Anterior cingulate cortex (tissue), 58 donors: ENCODE measurements at places on chromosomes 4 and X.

DNA sequence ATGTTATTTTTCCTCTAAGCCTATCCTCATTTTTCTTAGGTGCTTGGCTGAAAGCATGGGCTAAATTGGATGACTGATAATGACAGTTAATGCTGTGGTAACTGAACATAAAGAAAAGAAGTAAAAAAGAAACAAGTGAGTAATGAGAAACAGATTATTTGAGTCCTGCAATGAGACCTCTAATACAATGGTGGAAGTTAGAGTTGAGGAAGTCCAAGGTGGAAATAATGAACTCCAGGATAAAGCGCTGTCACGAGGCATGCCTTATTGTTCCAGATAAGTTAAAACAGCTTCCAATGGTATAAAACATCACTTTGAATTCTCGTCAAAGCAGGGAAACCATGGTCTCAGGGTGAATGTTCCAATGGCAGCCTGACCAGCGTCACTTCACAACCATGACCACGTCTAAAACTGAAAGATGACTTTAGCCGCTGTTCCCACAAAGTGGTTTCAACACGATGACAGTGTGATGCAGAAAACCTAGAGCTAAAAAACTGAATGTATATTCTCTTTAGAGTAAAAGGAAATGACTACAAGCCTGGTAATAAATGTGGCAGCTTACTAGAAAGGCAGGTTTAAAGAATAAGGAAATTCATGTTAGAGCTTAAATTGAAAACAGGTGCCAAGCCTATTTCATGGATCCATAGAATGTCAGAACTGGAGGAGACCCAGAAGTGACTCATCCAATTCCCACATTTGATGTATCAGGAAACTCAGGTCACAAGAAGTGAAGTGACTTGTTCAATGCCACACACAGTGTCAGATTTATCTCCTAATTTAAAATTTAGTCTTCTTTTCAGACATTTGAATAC lies 202.6 kb upstream of the GYPA start:
- DNase-seq, result no peak

DNA sequence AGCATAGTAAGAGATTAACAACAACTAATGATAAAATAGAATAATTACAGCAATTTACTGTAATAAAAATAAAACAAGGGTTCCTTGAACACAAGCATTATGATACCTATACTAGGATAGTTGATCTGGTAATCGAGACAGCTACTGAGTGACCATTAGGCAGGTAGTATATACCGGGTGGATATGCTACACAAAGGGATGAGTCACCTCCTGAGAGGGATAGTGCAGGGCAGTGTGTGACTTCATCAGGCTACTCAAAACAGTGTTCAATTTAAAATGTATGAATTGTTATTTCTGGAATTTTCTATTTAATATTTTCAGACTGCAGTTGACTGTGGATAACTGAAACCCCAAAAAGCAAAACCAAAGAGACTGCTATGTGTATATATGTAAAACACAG lies 9.7 kb upstream of the ANTXR2 start:
- DNase-seq, result no peak

- DNase-seq, result no peak
These were observed 106.6 kb downstream of the SHROOM4 start for GRCh38 chrX:50707405-50707804.

GRCh38 chrX:30008031-30008430 lies 207.3 kb upstream of the MAGEB2 start:
- no peak for DNase-seq

DNA sequence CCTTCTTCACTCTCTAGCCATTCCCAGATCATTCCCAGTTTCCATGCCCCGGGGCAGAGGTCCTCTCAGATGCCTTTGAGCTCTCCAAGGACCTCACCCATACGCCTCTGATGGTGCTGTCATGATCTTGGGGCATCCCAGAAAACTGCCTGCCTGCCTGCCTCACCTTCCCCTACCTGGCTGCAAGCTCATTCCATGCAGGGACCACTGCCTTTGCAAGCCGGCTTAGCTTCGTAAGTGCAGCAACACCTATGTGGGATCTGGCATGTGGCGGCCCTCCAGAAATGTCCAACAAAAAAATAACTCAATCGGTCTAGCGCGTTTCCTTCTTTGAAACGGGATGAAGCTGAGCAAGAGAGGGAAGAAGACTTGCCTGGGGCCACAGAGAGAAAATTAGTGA lies 53.0 kb downstream of the C4orf50 start:
- DNase-seq, result no peak

DNA sequence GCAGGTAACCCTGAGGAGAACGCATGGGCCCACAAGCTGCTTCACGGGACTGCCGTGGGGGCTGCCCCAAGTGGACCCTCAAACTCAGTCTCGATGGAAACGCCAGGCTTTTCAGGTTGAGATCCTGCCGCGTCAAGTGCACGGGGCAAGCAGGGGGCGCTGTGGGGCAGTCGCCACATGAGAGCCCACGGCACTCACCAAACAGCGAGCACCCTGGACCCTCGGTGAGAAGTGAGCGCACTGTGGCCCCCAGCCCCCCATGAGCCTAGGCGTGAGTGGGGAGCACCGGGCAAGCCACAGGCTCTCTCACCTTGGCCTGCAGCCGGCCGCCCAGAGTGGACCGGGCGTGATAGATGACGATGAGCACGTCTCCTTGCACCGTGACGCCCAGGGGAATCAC lies 50.9 kb upstream of the CPLX1 start:
- no peak for DNase-seq

- DNase-seq, result no peak
These were observed 20.5 kb upstream of the BLTP1 start for GRCh38 chr4:122131562-122132157.

DNA sequence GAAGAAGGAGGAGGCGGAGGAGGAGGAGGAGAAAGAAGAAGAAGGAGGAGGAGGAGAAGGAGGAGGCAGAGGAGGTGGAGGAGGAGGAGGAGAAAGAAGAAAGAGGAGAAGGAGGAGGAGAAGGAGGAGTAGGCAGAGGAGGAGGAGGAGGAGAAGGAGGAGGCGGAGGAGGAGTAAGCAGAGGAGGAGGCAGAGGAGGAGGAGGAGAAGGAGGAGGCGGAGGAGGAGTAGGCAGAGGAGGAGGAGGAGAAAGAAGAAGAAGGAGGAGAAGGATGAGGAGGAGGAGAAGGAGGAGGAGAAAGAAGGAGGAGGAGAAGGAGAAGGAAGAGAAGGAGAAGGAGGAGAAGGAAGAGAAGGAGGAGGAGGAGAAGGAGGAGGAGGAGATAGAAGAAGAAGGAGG lies 19.9 kb downstream of the MRFAP1 start:
- no peak for DNase-seq

- DNase-seq, result no peak
These were observed 30.0 kb upstream of the PLAC1 start for GRCh38 chrX:134688031-134688823.

- no peak for DNase-seq
These were observed 127.5 kb downstream of the PAPSS1 start for GRCh38 chr4:107592519-107592918.

GRCh38 chr4:72473434-72473900 lies 95.6 kb downstream of the ADAMTS3 start:
- no peak for DNase-seq

DNA sequence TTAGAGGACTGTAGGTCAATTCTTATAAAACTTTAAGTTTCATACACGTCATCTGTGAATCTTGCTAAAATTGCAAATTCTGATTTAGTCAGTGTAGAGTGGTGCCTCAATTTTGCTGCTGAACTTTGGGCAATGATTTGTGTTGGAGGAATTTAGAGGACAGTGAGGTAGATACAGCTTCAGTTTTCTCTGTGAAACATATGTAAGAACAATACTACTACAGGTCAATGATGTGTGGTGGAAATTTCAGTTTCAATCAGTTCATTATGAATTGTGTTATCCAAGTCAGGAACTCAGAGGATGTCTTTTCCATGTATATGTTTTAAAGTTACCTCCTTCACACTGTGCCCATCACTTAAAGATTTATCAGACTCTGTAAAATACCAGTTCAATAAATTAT lies 1597.8 kb upstream of the PCDH10 start:
- no peak for DNase-seq

DNA sequence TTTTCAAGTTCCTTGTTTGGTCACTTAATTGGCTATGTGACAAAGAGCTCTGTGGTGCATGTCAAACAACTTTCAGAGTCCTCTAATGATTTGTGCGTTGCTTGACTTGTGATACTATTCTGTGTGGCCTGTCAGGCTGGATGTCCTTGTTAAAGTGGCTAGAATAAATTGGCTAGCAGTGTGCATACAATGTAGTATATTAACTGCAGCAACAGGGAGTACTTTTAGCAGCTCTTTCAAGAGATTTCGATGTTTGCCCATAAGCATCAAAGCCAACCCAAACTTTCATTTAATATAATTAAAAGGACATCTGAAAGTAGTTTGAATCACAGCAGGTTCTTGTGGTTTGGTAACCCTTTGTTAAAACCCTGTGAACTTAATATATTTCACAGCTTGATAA lies 718.9 kb downstream of the ADGRL3 start:
- no peak for DNase-seq

DNA sequence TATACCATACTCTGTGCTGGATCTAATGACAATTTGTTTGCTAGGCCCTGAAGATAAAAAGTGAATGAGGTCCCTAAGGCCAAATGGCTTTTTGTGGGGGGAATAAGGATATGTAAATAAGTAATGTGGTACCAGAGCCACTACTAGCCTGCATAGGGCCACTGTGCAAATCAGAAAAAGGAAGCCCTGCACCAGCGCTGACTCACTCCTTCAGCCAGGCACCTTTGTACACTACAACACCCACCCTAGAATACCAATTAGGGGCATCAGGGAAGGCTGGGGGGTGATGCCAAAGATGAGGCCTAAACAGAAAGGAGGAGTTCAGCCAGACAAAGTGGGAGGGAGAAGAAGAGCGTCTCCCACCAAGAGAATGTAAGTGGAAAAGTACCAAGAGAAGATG lies 122.2 kb downstream of the CAMK2D start:
- DNase-seq, result no peak

GRCh38 chrX:150913511-150913910 lies 15.0 kb upstream of the CD99L2 start:
- DNase-seq, result no peak

GRCh38 chrX:13055486-13055885 lies 11.1 kb upstream of the FAM9C start:
- no peak for DNase-seq

DNA sequence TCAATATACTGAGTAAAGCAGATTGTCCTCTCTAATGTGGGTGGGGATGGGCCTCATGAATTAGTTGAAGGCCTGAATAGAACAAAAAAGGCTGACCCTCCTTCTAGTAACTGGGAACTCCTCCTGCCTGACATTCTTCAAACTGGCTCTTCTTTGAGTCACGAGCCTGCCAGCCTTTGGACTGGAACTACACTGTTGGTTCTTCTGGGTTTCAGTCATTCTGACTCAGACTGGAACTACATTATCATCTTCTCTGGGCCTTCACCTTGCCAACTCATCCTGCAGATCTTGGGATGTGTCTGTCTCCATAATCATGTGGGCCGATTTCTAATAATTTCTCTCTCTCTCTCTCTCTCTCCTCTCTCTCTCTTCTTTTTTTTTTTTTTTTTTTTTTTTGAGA lies 26.9 kb upstream of the CT47C1 start:
- no peak for DNase-seq

DNA sequence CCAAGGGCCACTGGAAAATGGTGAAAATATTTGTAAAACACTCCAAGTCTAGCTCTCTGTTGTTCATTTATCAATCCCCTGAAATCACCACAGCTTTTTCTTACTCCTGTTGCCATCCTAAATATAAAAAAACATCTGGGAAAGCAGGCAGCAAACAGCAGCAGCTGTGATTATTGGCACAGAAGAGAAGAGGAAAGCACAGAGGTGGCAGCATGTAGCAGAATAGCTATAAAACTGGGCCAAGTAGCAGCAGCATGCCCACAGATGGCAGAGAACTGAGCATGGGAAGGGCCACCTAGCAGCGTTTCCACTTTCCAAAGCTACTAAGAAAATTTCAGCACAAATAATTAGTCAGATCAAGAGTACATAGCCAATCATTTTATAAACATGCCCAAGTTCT lies 307.2 kb downstream of the SLC7A11 start:
- DNase-seq, result no peak

DNA sequence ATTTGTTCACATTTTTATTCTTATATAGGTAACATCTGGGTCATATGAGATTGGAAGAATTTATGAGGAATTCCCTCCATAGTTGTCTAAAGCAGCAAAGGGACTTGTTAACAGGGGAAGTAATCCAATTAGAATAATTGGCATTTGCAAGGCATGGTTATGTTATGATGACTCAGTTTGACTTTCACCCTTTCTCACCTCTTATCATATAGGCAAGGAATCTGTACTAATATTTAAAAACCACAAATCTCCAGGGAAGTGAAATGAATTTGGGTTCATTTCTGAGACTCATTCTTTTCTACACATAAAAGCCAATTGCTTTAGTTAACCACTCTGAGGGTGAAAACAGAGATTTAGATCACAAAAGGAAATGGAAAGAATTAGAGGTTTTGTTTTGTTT lies 281.5 kb upstream of the DKK2 start:
- DNase-seq, result no peak

DNA sequence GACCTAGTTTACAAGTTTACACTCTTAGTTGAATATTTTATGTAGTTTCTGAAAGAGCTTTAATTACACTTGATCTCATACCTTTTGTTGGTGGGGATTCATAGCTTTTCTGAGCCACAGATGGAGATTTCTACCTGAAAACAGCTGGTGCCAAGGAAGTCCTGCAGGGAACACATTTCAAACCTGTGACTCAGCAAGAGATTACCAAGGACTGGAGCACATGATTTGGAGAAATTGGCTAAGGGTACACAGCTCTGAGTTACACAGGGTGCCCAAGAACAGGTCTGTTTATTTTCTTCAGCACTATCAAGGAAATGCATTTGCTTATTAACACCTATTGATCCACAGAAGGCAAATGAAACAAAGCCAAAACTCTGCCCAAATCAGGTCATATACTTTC lies 691.5 kb downstream of the KCTD8 start:
- DNase-seq, result no peak
